ENCODE measurements at places on chromosomes 6 and 20.

GRCh38 chr6:3724451-3725144 is 26.9 kb downstream of the PXDC1 start:
- no peak for DNase-seq

- DNase-seq: no peak
Measured at GRCh38 chr6:74720923-74721322, 484.9 kb downstream of the COL12A1 start.

DNA sequence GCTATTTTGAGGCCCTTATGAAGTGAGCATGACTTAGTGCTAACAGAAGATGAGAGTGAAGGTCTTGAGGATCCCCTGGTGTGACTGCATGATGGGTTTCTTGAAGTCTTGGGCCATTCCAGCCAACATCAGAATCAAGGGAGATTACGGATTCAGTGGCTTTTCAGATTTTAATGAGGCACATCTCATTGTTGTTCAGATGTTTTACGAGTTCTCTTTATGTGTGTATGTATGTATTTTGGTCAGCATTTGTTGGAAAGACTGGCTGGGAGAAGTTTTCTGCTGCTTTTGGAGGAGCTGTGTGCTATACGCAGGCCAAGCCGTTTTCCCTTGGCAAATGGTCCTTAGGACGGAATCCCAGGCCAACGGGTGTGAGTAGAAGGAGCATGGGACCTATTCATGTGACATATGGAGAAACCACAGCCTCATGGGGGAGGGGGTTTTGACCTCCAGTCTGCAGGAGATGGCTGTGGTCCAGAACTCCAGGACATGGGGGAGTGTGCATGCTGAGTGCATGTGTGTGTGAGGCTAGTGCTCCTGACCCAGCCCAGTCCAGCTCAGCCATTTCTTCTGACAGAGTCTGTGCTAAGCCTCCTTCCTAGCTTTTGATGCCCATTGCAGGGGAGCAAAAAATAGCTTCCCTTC is 35.3 kb downstream of the CHMP4B start:
- DNase-seq: no peak

GRCh38 chr6:33453393-33454008 is 875 bp upstream of the ZBTB9 start:
- DNase-seq: no peak

- DNase-seq: no peak
Measured at GRCh38 chr6:138287144-138287955, 69.1 kb upstream of the PBOV1 start.

DNA sequence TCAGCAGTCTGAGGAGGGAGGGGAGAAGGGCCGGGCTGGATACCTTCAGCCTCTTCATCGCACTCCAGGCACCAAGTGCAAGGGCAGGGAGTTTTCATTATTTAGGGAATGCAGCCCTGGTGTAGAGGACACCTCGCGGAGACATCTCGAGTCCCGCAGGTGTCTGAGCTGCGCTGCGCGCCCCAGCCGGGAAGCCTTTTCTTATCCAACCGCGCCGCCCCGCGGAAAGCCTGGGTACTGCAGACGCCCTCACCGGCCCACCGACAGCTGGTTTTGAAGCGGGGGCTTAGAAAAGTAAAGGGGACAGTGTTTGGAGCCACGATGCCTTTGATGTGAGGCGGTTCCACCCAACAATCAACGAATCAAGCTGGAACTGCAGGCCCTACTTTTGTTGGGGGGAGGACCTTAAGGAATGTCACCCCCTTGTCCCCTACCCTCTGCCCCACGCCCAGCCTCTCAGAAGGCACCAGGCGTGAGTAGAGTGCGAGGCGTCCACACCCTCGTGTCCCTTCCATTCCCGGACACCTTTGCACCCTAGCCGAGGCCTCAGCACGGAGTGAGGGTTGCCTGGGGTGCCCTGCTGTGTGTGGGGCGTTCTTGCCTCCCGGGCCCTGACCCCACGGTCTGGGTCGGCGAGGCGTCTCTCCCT is 8.6 kb downstream of the NKX2-2 start:
- peak; percentile 42 for DNase-seq

- DNase-seq: no peak
Measured at GRCh38 chr6:160391419-160392116, 43.4 kb downstream of the SLC22A3 start.

- no peak for DNase-seq
Measured at GRCh38 chr6:136066005-136066404, 184.1 kb downstream of the MTFR2 start.

GRCh38 chr20:50281831-50282591 is 91.4 kb downstream of the CEBPB start:
- no peak for DNase-seq

DNA sequence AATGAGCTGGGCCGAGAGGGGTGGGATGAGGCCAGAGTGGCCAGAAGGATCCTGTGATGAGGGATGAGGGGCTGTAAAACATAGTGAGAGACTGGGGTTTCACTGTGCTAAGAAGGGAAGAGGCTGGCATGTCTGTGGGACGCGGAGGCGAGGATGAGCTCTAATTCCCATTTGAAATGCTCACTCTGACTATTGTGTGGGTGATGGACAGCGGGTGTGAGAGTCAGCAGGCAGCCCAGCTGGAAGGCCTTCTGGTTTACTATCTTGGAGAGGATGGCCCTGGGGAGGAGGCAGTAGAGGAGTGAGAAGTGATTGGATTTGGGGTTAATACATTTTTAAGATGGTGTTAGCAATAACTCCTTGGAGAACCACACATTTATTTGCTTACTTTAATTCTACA is 9.5 kb upstream of the MICA start:
- DNase-seq: no peak

DNA sequence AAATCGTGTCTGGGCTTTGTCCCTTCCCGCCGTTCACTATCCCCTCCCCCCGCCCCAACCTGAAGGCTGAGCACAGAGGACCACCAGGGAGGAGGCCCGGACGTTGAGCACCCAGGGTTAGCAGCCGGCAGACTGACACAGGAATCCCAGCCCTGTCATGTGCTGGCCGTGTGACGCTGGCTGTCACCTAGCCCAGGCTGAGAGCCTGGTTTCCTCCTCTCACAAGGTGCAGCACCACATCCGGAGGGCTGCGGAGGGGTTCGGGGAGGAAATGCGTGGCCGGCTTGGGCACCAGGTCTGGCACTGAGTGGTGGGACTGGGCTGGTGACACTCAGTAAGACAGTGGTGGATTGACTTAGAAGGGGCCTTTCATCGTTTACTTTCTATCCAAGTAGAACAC is 4.6 kb upstream of the LSM14B start:
- no peak for DNase-seq

DNA sequence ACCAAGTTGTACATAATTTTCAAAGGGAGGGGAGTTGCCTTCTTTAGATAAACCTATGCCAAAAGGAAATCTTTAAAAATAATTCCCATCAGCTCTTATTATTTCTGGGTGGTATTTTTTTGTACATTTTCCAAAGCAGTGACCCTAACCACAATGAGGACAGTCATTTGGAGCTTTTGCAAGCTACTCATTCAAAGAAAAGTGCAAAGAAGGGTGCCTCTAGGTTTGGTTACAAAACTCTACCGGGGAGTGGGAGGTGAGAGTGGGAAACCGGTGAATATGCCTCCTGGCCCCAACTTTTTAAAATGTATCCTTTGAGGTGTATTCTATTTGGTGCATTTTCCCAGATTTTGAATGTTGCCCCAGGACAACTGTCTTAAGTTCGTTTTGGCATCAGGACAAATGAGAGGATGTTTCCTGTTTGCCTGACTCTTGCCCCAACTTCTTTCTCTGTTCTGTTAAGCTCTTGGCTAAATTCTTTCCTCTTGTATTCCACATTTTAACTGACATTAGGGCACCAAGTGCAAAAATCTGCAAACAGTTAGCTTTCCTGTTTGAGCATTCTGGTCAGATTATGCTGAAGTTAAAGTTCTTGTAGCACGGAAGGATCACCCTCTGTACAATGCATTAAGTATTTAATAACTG is 78.9 kb downstream of the SLX4IP start:
- DNase-seq: no peak

Data from tibial nerve (tissue), 4 donors.